ENCODE measurements at places on chromosomes 3 and 15.

DNA sequence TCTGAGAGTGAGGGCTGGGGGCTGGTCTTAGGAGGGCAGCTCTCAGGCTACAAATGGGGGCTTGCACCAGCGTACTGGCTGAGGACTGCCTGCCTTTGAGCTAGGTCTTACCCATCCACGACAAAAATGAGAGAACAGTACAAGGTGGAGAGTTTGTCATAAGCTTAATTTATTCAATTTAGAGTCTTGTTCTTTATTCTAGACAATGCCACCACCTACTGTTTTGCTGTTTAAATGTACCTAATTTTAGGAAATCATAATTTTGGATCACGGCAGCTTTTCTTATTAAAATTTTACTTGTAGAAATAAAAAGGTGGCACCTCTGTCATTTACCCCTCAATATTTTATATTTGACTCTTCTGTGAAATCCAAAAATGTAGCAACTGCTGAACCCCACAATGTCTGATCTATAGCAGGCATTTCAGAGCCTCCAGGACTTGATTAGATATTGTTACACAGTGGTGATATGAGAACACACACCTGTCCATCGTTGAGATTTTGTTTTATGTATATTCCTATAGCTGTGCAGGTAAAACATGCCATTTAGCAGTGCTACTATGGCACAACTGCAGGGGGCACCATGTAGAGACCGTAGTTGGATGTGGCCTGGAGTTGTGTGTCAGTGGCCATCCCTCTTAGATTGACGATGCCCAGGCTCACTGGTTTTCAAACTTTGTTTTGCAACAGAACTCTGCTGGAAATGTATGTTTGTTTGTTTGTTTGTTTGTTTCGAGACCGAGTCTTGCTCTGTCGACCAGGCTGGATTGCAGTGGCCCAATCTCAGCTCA is 88.6 kb downstream of the SLCO3A1 start:
- no peak for DNase-seq

DNA sequence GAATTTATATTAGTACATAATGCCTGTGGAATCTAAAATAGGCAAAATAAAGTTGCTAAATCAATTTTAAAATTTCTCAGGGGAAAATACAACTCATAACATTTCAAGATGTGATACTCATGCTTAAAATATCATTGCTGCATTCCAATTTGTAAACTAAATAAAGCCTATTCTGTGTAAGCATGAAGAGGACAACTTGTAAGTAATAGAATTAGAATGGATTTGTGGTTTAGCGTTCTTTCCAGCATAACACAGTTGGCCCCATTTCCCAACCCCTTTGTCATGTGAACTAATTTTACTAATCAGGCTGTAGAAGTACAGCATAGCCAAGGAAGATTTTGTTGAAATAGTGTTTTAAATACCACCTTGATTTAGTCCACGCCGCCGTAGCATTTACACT is 437.2 kb downstream of the SI start:
- no peak for DNase-seq

- DNase-seq: no peak
These were observed 7.7 kb downstream of the SERP1 start for GRCh38 chr3:150538324-150539208.

DNA sequence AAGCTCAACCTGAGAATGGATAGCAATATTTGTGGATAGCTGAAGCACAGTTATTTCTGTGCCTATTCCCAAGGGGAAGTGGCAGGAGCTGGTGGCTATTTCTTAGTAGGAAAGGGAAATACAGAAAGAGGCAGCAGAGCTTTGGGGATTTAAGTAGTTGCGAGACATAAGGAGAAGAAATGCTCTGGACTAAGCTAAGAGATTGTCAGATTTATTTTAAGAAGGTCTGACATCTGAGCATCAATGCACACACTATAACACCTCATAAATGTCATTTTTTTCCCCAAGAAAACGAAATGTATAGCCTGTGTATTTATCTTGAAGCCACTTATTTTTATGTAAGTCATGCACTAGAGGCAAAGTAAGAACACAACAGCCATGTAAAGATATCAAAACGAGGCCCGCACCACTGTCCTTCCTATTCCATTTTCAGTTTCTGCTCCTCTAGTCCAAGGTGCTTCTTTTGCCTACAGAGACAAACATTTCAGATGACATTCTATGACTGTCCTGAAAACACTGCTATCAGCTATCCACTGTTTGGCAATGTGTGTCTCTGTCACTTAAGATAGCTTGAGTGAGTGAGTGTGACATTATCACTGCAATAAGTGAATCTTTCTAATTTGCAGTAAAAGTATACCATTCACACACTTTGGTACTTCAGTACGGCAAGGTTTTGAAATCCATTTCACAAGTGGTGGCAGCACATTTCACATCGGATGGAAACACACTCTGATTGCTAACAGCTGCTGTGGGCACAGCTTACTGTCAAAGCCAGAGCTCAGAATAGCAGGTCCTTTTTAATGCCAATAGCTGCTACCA is 62.7 kb upstream of the ICE2 start:
- DNase-seq: no peak

- DNase-seq: no peak
These were observed 91.4 kb downstream of the SMAD3 start for GRCh38 chr15:67156834-67157233.

- DNase-seq: no peak
These were observed at the start of gene ARL14 for GRCh38 chr3:160676547-160677303. ARL14 (plus strand) TSS chr3:160677160; CDS start chr3:160677347, 187 bp downstream.

GRCh38 chr15:38075466-38075865 is 141.0 kb downstream of the TMCO5A start:
- DNase-seq: no peak

DNA sequence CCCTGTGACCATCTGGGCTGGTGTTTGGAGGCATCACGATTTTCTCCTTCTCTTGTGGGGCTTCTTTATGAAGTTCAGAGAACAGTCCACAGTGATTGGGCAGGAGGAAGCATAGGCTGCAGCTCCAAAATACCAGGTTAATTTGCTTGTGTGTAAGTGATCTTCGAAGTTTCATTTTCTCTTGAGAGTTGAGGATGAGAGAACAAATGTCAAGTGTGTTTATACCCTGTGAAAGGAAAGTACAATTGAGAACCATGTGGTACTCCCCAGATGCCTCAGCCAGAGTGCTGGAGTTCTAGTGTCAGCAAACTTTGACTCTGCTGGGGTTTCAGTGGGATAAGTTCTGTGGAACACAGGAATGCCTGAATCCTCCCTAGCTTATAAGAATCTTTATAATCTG is 357.1 kb upstream of the CFAP20DC start:
- no peak for DNase-seq

DNA sequence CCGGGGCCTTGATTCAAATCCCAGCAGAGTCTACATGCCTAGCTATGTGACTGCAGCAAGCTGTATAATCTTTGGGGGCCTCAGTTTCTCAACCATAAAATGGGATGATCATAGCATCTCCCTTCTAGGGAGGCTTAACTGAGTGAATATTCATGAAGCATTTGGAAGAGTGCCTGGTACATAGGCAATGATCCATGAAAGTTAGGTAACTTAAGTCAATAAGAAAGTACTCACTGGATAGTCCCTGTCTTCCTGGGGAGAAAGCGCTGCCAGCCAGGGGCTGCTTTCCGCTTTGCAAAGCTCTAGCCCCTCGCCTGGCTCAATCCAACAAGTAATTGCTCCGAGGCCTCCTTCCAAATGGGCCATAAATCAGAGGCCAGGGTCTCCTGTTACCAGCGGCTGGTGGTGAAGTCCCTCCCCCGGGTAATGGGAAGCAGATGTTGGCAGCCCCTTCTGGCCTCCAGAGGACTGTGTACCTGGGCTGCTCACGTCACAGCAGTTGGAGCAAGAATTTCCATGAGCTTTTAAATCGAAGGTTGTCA is 521.9 kb upstream of the PROK2 start:
- no peak for DNase-seq

GRCh38 chr3:194797555-194798250 is 112.0 kb downstream of the FAM43A start:
- no peak for DNase-seq

DNA sequence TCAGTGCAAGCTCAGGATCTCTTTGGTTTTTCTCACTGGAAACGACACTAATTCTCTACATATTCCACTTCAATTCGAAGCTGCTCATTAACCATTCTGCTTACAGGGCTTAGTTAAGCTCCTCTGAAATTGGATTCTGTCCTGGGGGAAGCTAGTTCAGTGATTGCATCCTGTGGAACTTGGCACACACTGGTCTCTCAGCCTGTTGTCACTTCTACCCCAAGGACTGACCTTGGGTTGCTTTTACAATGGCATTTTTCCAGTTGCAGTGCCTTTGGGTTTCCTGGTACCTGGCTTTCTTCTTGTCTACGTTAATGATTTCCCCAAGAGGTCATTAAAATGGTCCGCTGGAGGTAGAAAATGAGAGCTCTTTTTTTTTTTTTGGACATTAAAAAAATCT is 33.3 kb upstream of the GABRB3 start:
- no peak for DNase-seq

DNA sequence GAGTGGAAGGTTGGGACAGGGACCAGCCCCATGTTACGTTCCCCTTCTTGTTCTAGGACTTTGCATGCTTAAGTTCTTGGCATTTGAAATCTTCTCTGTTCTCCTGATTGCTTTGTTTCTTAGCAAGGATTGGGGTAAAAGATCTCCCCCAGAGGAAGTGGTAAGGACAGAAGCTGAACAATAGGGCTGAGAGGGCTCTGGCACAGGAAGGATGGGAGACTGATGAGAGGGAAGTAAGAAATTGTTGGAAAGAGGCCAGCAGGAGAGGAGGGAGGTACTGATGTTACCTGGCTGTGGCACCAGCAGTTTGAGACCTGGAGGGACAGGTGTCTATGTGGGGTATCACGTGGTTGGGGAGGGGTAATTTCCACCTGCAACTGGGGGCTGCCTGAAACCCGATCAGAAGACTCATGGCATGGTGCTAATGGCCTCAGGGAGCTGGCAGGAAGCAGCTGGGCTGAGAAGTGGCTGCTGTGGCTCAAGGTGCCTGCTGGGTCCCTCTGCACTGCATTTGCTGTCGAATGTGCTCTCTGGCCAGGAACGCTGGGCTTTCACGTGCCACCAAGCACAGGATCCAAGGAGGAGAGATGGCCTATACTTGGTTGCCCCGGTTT is 108.4 kb downstream of the LSM3 start:
- no peak for DNase-seq
